ENCODE measurements at places on chromosomes 12 and 14.

GRCh38 chr14:85535321-85535720 is 5.4 kb downstream of the FLRT2 start:
- no peak for DNase-seq

DNA sequence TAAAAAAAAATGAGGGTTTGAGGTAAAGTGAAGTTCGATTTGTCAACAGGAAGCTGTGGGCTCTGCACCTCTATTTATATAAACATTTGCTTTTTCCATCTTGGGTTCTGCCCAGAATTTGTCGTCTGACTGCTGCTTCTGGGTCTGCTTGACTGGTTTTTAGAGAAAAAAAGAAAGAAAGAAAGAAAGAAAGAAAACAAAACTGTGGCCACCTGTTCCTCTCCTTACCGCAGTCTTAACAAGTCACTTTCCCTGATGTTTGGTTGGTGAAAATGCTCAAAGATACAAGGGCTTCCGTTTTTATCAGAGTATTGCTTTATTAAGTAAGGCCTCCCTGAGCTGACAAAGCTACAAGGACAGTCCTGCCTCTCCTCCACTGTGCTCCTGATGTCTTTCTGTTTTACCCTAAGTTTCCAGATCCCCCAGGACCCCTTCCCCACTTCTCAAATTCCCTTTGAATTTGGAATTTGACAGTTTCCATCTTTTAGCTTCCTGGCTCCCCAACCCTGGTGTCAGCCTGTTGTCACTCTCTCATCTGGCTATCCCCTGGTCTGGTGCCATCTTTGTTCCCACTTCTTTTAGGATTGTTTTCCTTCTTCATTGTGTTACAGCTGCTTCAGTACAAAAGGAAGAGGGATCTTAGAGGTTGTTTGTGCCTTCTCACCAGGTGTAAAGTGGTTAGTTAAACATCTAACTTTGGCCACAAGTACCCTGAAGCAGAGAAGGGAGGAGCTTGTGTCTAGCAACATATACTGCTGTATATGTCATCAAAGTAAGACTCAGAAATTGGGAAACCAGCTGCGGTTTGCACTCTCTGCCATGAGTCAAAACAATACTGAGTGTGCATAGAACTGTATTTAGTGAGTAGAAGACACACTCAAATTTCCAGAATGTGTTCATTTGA is 18.0 kb downstream of the MFAP5 start:
- DNase-seq: peak; percentile 14

- no peak for DNase-seq
These were observed 34.4 kb upstream of the CCNT1 start for GRCh38 chr12:48750769-48751356.

DNA sequence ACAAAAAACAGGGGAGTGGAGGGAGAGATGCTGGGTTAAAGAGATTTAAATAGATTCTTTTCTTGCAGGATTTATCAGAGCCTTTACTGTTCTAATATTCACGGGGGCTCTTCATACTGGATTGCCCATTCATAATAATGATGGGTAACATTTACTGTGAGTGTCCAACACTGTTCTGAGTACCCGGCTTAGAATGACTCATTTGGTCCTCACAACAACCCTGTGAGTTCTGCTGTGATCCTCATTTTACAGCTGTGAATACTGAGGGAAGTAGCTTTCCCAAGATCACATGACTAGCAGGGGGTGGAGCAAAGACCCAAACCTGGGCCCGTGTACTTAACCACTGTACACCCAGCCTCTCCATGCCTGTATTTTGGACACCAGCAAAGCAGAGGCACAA is 113.4 kb downstream of the NT5DC3 start:
- no peak for DNase-seq

- no peak for DNase-seq
These were observed 249.1 kb upstream of the FAR2 start for GRCh38 chr12:28899951-28900350.

- no peak for DNase-seq
These were observed 345.9 kb downstream of the DPF3 start for GRCh38 chr14:72547999-72548398.

- no peak for DNase-seq
These were observed 143.5 kb downstream of the SCARB1 start for GRCh38 chr12:124720004-124720680.

DNA sequence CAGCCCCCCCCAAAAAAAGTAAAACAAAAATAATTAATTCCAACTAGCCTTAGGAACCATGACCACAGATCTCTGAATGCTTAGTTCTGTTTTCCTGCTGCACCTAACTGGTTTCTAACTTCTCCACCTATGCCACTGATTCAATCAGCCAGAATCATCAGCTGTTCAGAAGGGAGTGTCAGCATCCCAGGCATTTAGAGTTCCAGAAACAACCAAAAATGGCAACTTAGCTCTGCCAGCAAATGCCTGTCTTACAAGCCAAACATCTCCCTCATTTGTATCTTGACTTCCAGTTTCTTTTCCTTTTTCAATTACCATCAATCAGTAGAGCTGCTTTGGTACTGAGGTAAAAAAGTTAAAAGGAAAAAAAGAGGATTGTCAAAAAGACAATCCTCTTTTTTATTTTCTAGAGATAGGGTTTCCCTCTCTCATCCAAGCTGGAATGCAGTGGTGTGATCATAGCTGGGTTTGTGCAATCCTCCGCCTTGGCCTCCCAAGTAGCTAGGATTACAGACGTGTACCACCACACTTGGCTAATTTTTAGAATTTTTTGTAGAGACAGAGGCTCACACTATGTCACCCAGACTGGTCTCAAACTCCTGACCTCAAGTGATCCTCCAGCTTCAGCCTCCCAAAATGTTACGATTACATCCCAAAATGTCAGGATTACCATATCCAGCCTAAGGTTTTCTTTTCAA is 45.2 kb upstream of the ISM2 start:
- no peak for DNase-seq

DNA sequence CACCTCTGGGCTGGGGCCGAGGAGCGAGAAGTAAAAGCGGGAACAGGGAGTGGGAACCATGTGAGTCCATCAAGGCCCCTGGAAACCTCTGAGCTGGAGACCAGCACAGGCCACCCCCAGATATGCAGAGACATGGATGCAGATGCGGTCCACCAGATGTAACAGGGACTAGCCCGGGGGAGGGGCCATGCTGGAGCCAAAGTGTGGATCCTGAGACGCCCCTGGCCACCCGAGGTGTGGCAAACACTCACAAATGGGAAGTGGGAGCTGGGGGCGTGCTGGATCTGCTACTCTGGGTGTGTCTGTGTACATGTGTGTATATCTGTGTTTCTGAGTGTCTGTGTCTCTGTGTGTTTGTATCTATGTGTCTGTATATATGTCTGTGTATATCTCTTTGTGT is 12.8 kb downstream of the MYL2 start:
- no peak for DNase-seq

DNA sequence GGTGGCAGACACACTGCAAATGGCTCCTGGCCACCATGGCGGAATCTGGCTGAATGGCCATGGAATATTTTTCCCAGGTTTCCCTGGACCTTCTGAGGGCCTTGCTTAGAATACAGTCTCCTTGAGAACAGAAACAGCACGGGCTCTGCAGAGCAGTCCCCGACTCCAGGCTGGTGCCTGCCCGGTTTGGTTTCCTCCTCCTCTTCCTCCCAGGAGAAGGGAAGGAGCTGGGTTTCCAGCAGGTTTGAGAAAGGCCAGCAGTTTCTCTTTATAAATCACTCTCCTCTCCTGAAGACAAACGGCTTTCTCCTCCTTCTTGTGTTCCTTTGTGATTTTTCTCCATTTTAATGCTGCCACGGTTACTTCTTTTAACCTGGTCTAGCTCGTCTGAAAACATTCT is 106.8 kb upstream of the RFLNA start:
- no peak for DNase-seq

GRCh38 chr12:123397400-123397799 is 13.5 kb downstream of the KMT5A start:
- DNase-seq: no peak

GRCh38 chr14:101451166-101451565 is 110.1 kb upstream of the DIO3 start:
- DNase-seq: no peak

DNA sequence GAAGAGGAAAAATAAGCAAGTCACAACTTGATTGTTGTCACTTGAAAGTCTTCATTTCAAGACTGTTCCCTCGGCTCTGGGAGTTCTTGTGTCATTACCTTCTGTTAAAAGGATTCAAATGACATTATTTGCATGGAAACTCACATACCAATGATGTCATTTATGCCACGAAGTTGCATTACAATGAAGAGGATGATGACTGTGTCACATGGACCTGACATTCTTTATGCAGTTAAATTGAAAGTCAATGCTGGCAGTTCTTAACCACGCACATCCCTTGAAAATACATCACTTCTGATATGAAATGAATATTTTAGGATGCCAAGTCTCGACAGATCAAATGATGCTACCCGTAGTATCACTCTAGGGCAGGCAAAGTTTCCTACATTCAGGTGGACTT is 1069.5 kb downstream of the VRK1 start:
- no peak for DNase-seq

DNA sequence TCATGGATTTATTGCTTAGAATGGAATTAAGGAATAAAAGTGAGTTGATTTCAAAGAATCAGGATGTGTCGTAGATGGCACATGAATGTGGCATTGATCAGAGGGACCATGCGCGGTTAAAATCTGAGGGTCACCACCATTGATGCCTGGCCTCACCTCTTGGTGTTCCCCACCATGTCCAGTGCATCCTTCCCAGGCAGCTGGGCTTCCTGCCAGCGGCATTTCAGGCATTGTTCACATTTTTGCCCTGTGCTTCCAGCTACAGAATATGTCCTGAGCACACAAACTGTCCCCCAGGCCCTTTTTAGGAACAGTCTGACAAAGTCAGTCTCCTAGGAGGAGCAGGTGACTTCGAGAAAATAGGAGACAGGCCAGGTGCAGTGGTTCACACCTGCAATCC is 42.0 kb upstream of the TSPAN9 start:
- DNase-seq: no peak

DNA sequence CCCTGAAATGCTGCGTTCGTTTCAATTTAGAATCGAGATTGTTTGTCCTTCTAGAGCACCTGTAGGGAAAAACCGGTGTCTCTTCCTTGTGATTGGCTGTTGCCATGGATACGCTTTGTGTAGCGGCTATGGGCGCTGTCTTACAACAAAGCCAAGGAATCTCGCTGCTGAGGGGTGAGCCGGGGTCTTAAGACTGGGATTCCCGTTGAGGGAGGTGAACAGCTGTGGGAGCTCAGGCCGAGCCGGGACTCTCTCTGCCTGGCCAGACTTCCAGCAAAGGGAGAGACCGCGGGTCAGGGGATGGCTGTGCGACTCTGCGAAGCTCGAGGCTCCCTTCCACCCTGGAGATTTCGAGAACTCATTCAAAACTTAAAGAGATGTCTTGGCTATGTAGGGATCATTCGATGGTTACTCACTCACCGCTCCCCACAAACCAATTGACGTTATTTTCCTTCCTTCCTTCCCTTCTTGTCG is at the start of the genes LRRIQ1 and TSPAN19:
Gene LRRIQ1 (plus strand): TSS at position 118 of the 474 bp plus-strand sequence. CDS start 1,826 bp downstream, outside the sequence.
Gene TSPAN19 (minus strand): TSS at position 44 of the 474 bp plus-strand sequence. CDS start 6,331 bp downstream, outside the sequence.
- DNase-seq: no peak

All from activated naive CD8-positive, alpha-beta T cell treated with anti-CD3 and anti-CD28 coated beads, Interleukin-2, amount 50 U/mL, for 16 hours (primary cell).